Ascending aorta (tissue), 2 donors: ENCODE measurements at places on chromosomes 4 and X. TPM values are rescaled to one million over a fixed set of nuclear protein-coding genes. Genes with fewer than 3 reads are reported as not detected.

DNA sequence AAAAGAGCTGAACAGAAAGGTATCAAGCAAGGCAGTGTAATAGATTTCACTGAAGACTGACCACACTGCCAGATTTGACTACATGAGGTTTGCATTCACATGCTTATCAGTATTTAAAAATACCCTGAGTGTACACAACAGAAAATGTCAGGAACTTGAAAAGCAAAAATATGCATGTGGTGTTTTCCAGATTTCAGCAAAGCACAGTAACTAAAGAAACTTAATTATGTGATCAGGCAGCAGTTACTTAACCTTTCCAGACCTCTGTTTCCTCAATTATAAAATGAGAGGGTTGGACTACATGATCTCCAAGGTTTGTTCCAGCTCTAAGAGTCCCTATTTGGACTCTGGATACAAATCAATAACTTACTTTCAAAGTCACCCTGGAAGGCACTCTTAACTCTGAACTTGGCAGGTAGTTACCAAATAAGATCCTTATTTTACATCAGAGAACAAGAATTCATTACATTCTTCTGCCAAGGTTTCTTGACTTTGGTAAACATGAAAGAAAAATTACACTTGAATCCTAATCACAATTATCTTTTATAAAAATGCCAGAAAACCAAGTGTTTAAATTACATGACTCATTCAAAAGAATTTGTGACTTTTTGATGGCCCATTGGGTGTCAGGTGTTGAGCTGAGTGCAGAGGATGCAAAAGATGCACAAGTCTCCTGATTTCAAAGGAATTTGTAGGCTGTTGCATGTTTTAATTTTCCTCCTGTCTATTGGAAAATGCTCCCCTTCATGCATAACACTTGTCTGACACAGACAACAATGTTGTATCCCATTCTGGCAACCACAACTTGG lies 241.6 kb downstream of the MGST2 start:
- H3K27ac ChIP-seq = no peak overlapping the region
- H3K27me3 ChIP-seq = no peaks in the 10 kb centered on the region
- H3K4me1 ChIP-seq = peaks cover 8% of the 10 kb centered on the region

TEC gene
- 4.5 TPM for total RNA-seq

- H3K4me3 ChIP-seq = no peak overlapping the region
- H3K27ac ChIP-seq = no peak overlapping the region
- DNase-seq = no peak
- no peaks in the 10 kb centered on the region for H3K4me1 ChIP-seq
- no peaks in the 10 kb centered on the region for H3K27me3 ChIP-seq
- H3K36me3 ChIP-seq = no peaks in the 10 kb centered on the region
These were observed 18.4 kb upstream of the SLC6A14 start for GRCh38 chrX:116417968-116418367.

- no peak overlapping the region for H3K27ac ChIP-seq
- no peak for DNase-seq
- H3K36me3 ChIP-seq = no peaks in the 10 kb centered on the region
These were observed 113.4 kb upstream of the USP38 start for GRCh38 chr4:143071351-143071750.

DNA sequence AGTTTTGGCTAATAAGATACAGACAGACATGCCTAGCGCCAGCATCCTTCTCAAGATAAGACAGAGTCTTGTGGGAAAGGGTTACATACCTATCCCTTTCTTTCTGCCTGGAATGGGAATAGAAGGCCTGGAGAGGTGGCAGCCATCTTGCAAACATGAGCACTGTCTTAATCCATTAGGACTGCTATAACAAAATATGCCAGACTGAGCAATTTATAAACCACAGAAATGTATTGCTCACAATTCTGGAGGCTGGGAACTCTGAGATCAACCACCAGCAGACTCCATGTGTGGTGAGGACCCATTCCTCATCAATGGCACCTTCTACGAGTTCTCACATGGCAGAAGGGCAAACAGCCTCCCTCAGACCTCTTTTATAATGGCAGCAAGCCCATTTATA lies 26.5 kb upstream of the NEIL3 start:
- H3K27me3 ChIP-seq = no peaks in the 10 kb centered on the region
- no peaks in the 10 kb centered on the region for H3K36me3 ChIP-seq
- no peak for DNase-seq
- H3K27ac ChIP-seq = no peak overlapping the region

DNA sequence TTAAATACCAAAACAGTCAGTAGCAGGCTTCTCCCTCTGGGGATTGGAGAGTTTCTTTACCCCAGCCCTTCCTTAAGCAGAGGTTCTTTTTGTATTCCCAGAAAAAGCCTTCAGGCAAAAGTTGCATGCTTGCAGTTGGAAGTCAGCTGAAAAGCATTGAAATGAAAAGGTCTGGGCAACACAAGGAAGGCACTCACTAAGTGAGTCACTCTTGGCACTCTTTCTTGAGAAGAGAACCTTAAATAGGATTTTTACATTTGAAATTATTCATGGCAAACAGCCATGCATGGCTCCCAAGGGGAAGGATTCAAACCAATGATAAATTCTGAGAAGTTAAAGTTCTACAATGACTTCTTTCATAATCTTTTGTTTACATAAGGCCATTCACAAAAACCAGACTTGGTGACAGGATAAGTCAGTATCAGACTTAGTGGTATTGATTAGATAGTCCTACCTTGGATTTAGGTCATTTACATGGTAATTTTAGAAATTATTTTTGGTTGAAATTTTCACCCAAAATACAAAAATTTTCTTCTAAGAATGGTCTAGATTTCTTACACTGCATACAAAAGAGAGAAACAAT lies 2068.9 kb downstream of the PCDH7 start:
- no peaks in the 10 kb centered on the region for H3K4me1 ChIP-seq
- no peak overlapping the region for H3K27ac ChIP-seq
- no peaks in the 10 kb centered on the region for H3K36me3 ChIP-seq

DNA sequence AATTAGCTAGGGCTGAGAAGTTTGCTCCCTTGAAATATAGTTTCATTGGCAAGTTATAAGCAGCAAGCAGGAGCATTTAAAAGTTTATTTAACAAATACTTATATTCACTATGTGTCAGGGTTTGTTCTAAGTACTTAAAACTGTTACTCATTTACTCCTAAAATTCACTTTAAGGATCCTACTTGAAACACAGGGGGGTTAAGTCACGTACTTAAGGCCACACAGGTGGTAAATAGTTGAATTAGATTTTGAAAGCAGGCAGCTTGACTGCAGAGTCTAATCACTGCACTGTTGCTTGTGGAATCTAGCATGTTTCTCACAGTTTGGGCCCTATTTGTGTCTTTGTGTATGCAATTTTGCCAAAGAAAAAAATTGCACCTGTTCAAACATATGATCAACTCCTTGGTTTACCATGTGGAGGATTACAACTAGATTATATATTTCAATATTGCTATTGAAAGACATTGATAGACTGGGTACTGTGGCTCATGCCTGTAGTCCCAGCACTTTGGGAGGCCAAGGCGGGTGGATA lies 7.6 kb downstream of the SGMS2 start:
- H3K27ac ChIP-seq = no peak overlapping the region
- DNase-seq = no peak
- no peaks in the 10 kb centered on the region for H3K36me3 ChIP-seq
- no peak overlapping the region for H3K4me3 ChIP-seq

GRCh38 chr4:156901871-156902270 lies 69.7 kb downstream of the PDGFC start:
- H3K27me3 ChIP-seq = no peaks in the 10 kb centered on the region
- DNase-seq = no peak
- H3K4me3 ChIP-seq = no peak overlapping the region
- no peaks in the 10 kb centered on the region for H3K36me3 ChIP-seq
- no peak overlapping the region for H3K27ac ChIP-seq

MID1 gene
- 32.8 TPM for total RNA-seq

GRCh38 chr4:149884529-149885181 lies 69.0 kb upstream of the IQCM start:
- no peak overlapping the region for H3K4me3 ChIP-seq
- no peaks in the 10 kb centered on the region for H3K4me1 ChIP-seq
